Breast epithelium (tissue), 4 donors: ENCODE measurements at places on chromosomes 16 and 17.

GRCh38 chr16:74556375-74556922 lies 50.5 kb downstream of the GLG1 start:
- DNase-seq = no peak

- DNase-seq = no peak
Observed at GRCh38 chr16:70702624-70703023, 16.8 kb upstream of the MTSS2 start.

- DNase-seq = no peak
Observed at GRCh38 chr16:73396556-73396955, 348.6 kb upstream of the ZFHX3 start.

DNA sequence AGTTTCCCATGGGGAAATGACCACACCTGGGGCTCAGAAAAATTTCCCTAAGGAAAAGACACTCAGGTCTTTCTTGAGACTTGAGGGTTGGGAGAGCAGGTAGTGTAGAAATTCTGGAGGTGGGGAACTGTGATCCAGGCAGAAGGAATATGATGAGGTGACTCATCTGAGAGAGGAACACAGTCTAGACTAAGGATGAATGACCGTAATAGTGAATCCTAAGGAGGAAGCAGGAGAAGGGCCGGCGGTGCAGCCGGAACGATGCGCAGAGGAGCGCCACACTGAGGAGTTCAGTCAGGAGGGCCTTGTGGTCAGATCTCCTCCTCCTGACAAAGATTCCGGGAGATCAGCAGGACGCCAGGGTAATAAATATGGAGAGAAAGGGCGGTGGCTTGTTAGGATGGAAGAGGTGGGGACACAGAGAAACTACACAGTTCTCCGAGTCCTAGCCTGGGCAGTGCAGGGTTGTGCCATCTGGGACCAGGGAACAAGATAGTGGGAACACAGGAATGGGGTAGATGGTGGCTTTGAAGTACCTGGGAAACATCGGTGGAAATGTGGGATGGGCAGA lies 135.6 kb downstream of the PARN start:
- DNase-seq = no peak

DNA sequence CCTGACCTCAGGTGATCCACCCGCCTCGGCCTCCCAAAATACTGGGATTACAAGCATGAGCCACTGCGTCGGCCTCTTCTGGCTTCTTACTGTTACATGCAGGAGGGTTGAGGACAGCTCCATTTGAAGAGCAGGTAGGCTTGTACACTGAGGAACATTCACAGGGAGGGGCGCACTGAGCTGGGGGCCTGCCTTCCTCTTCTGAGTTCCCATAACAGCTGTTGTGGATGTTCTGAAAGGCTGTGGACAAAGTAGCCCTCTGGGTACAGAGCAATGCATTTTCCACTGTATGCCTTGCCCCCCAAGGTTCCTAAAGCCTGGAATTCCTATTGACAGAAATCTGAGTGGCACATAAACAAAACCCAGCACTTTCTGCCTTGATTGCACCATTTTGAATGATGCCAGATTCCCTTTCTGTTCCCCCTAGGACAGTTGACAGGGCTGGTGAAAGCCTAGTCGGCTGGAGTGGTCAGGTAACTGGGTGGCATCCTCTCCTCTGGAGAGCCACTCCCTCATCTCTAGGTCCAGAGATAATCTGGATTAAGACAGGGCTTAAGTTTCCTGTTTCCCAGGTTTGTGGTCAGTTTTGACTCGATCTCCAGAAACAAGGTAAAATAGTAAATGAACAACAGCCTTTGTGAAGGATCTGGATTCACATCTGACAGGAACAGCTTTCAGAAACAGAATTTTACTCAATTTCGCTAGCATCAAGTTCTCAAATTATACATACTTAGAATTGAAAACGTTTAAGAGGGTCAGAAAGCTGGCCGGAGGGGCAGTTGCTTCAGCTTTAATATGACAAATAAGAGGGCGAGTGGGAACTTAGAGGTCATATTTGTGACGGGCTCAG lies 1.3 kb upstream of the CDK5R1 start:
- DNase-seq = no peak

DNA sequence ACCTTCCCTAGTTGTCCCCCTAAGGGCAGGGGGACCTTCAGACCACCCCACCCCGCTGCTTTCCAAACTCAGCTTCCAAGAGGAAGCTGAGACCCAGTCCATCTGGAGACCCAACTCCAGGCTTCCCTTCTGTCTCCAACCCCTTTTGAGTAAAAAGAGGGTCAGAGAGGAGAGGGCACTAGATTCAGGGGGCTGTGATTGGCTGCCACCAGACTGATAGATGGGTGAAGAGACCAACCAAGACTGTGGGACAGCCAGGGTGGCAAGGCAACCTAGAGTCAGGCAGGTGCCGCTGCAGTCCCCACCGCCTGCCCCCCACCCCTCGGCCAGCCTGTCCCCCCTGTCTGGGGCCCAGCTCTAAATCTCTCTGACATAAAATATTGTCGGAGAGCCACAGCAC lies 92.5 kb downstream of the SDK2 start:
- DNase-seq = no peak

- no peak for DNase-seq
Observed at GRCh38 chr16:27164352-27164751, 39.0 kb upstream of the KDM8 start.

DNA sequence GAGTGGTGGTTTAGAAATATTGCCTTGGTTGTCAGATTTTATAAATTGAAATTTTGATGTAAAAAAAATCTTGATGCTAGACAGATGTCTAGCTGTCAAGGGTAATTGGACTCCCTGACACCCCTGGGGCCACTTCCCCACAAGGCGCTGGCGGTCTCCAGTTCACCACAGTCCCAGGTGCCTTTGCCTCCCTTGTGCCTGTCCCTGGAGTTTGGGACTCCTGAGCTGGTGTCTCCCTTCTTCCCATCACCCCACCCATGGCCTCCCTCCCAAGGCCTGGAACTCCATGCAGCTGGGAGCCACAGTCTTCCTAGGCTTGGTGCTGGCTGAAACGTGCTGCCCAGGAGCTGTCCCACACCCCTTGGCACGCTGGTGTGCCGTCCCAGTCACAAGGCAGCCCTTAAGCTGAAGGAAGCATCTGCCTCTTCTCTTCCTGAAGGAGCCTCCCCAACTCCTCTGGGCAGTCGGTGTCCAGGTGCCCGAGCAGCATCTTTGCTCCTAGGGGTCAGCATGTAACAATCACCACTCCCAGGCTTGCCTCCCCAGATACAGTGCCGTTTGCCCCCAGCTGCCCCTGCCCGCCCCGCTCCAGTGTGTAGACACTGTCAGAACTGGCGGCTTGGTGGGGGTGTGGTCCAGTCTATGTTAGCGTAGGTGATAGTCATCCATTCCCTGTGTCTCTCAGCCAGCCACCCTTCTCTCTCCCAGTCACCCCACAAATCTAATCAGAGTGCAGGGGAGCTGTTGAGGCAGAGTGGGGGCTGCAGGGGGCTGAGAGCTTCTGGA lies 26.2 kb downstream of the POLR3E start:
- no peak for DNase-seq

GRCh38 chr17:59542960-59543635 lies 22.3 kb upstream of the DHX40 start:
- no peak for DNase-seq

GRCh38 chr17:48523010-48523409 lies 7.8 kb downstream of the HOXB1 start:
- DNase-seq = no peak

DNA sequence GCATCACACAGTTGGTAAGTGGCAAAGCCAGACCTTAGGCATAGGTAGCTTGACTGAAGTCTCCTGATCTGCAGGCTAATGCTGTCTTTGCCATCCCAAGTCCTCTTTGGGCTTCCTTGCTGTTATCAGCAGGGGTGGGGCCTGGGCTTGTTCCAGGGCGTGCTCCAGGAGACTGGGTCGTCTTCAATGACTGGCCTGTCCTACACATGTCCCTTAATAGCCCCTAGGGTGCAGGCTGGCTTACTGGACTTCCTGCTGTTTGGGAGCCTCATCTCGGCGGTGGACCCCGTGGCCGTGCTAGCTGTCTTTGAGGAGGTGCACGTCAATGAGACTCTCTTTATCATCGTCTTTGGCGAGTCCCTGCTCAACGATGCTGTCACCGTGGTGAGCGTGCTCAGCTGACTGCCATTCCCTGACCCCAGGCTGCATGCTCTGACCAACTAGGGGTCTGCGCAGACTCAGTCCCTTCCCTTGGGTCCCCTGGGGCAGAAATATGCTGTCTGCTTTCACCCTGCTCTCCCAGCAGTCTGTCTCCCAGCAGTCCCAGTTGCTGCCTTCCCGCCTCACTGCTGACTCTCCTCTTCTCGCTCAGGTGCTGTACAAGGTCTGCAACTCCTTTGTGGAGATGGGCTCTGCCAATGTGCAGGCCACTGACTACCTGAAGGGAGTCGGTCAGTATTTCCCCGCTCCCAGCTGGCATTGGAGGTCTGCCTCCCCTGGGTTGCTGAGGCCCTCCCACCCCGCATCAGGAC lies 6.2 kb downstream of the SLC9A5 start:
- no peak for DNase-seq

DNA sequence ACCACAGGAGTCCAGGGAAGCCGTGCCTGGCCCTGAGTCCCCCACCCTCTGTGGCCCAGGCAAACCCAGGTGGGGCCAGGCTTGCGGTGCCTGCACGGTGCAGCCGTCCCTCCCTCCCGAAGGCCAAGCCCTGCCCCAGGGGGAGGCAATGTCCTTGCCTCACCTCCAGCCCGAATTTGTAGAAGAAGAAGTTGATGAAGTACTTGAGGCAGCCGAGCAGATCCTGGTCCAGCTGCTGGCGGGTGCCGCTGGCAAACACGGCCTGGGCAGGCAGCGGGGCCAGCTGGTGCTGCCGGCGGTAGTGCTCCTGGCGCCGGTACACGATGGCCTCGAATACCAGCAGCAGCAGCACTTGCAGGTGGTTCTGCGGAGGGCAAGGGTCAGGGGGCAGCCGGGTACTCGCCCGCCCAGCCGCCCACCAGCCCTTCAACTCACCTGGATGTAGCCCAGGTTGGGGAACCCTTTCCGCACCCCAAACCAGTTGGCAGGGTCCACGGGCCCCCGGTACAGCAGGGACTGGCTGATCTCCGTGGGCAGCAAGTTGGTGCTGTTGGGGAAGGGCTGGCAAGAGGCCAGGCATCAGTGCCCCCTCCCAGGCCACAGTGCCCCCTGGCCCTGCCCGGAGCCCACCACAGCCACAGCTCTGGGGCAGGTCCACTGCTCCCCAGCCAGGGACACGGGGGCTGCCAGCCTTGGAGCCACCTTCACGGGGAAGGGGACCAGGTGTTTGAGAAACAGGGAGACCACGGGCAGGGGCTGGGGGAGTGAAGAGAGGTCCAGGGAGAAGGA lies 26.1 kb downstream of the CTU2 start:
- DNase-seq = no peak

DNA sequence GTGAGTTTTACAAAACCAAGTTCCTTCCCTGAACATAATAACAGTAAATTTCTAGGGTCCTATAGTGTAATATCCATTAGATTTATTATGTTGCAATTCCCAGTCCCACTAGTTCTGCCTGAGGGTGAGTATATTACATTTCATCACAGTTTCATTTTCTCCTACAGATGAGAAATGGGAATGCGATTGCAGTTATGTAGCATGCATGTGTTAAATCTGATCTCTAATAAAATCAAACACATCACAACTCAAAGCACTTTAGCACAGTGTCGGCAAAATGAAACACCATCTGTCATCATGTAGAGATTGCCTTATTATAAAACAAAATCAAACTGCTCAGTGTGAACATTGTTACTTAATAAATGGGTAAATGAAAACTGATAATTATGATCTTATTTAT lies 180.5 kb upstream of the TOX3 start:
- no peak for DNase-seq

DNA sequence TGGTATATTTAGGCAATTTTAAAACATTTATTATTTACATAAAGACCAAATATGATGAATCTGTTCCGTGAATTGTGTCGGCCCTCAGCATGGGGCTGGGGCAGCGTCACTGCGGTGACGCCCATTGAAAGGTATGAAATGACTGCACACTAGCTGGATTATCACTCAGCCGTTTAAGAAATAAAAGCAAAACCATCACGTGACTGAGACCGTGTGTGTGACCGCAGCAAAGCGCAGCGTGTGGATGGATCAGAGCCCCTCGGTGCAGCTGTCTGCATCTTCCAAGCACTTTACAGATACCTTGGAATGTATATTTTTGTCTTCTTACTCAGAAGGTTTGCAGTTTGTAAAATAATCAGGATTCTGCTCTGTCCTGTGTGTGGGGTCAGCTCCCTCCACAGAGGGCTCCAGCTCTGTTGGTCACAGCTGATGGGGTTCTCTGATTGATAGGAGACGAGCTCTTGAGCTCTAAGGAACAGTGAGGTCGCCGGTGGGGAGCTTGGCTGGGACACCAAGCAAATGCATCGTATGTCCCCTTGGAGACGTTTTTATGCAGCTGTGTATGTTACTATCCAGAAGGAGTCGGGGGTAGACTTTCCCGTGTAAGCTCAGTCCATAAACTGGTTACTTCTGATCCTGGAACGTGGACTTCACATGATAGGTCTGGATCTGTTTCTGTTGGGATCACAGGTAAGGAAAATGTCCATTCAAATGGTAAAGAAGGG lies 45.1 kb downstream of the WDR45B start:
- no peak for DNase-seq

DNA sequence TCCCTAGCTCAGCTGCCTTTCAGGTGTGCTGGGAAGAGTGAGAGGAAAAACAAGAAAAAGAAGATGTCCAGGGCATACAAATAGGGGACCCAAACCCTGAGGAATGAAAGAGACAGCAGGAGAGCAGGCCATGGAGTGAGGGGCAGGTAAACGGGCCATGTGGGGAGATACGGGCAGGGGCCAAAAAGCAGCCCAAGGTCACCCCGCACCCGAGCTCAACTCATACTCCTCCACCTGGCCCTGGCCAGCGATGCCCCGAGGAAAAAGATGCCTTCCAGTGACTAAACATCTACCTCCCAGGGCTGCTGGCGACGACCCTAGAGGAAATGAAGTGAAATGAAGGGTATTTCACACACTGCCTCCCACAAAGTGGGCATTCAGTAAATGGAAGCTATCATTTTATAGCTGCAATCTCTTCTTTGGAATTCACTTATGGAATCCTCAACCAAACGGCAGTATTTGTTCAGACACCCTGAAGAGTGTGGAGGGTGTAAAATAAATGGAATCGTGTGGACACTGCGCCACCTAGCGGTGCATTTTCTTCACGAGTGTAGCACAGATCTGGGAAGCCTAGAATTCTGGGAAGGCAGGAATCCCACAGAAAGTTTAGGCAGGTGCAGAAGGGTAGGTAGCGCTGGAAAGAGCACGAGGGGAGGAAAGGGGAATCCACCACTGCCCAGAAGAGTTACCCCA lies 14.9 kb downstream of the ELAC2 start:
- DNase-seq = peak; percentile 71

GRCh38 chr16:27558932-27559331 lies 9.0 kb downstream of the KATNIP start:
- DNase-seq = no peak
